ENCODE measurements at places on chromosomes 6 and 20.

DNA sequence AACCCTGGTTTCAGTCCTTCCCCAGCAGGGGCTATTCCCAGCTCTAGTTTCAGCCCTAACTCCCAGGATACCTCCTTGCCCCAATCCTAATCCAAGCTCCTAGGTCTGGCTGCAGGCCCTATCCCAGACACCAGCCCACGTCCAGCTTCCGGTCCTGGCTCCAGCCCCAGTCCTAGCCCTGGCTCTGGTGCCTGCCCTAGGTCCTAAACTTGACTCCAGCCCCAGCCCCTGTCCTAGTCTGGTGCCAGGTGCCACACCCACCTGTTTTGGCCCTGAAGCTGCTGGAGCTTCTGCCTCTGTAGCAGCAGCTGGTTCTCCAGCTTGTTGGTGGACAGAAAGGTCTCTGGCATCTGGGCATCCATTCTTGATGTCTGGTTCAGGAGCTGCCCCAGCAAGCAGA lies 28.1 kb downstream of the ANGPT4 start:
- no peak for DNase-seq

DNA sequence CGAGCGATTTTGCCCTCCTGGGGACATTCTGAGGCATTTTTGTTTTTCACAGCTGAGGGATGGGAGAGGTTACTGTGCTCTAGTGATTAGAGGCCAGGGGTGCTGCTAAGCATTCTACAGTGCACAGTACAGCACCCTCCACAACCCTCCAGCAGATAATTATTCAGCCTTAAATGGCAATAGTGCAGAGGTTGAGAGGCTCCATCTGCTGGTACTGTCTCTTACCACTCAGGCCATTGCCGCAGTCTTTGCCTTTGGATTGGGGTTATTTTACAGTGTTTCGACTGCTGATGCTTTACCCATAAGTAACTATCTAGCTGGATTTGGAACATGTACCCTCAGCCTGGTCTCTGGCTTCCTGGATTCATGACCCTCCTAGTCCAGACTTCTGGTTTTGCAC lies 705.3 kb downstream of the KIF16B start:
- no peak for DNase-seq

DNA sequence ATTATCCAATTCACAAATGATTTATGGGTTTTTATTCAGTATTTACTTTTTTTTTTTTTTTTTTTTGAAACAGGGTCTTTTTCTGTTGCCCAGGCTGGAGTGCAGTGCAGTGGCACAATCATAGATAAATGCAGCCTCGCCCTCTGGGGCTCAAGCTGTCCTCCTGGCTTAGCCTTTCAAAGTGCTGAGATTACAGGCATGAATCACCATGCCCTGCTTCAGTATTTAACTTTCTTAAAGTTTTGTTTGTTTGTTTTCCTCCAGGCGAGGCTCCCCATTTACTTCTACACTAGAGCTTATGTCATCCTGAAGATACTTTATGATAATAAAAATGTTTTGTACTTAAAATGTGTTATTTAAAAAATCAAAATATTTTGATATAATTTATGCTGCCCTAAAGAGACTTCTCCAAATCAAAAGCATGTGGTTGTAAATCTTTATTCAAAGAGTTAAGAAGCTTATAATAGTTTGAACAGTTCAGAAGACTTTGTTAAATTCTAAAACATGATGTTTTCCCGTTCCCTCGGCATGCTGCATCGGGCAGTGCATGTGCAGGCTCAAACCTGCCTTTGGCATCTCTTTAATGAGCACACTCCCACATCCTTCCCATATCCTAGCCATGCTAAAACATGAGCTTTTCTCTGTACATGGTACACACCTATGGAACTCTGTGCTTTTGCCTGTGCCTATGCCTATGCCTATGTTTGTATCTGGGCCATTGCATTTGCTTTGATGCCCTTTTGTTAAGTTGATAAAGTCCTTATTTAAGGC lies 11.0 kb downstream of the SMPDL3A start:
- DNase-seq, result no peak

GRCh38 chr6:142013287-142013686 lies 119.4 kb upstream of the GJE1 start:
- DNase-seq, result no peak

DNA sequence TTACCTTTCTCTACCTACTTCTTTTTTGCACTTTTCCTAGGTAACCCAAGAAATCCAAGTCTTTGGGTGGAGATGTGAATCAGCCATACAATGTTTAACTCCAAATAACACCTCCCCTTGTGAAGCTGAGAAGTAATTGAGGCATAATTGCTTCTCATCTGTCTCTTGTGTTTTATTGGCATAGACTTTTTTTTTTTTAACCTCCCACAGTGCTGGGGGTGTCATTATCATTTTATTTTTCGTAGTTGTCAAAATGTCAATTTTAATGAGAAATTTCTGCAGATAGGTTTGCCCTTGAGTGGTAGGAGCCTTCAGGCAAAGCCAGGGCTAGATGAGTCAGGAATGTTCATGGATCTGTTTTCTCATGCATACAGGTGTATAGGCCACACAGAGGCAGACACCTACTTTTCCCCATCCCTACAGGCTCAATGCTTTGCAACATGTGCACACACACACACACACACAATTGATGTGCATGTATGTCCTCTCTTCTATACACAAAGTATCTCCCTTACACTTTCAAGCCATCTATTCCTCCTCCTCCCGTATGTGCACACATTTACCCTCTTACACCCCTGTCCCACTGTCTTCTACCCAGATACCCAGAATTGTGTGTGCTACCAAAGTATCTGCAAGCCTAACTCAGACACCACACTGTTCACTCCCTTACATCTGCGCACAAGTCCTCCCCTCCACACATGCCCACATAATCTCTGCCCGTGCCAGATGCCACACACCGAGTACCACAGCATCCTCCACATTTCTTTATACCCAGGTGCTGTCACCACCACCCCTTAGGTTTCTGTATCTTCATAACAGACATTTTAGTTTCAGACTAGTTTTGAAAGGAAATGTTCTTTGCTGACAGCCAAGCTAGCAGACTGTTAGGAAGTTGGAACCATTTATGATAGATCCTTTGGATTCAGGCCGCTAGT lies 22.0 kb downstream of the RALY start:
- no peak for DNase-seq

GRCh38 chr20:61896058-61896961 lies 169.4 kb downstream of the TAF4 start:
- no peak for DNase-seq

DNA sequence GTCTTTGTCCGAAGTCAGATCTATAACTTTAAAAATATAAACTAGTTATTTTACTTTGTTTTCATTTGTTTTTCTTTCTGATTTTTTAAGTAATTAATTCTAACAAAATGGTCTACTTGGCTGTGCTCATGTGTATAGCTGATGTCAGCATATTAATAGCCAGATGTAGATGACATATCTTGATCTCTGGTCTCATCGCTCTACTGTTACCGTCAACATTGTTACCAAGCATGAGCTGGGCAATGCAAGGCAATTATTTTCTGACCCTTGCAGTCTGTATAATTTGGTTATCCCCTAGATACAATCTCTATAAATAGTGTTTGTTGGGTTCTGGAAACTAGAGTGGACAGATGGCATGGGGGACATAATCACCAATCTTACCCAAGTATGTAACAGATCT lies 151.6 kb upstream of the PTPRK start:
- DNase-seq, result no peak

GRCh38 chr20:63298731-63299312 lies 5.8 kb downstream of the COL20A1 start:
- no peak for DNase-seq

DNA sequence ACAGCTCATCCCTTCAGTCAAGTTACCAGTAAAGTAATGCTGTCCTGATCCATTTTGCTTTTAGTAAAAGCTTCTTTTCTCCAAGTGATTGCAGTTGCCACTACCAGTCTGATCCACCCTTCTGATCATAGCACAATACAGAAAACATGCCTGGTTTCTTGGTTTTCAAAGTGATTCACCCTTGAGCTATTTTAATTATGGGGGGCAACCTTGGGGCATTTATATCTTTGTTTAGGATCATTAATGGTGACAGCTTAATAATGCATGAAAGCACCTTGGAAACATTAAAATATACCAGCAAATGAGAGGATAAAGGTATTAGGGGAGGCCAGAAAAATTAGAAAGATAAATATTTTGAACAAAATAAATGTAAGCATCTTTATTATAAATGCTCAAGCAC lies 38.4 kb downstream of the LRRC1 start:
- no peak for DNase-seq

DNA sequence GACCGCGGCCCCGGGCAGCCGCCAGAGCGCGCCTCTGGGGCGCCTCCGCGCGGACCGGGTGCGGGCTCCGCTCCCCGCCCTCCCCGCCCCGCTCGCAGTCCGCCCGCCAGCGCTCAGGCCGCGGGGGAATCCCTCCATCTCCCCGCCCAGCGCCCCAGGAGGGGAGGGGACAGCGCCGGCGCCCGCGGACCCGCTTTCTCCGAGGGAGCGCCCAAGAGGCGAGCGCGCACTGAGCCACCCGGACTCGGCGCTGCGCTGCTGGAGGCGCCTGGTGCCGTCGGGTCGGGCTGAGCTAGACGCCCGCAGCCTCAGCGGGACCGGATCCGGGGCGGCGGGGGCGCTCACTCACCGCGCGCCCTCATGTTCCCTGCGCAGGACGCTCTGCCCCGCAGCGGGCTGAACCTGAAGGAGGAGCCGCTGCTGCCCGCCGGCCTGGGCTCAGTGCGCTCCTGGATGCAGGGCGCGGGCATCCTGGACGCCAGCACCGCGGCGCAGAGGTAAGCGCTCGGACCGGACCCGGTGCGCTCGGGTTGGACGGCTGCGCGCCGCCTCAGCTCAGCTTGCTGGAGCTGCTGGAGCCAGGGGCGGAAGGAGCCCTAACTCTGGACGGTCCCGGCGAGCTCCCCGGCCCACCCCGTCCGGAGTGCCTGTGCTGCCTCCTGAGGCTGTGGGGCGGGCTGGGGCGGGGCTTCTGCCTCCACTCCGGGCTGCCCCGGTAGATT lies 867 bp downstream of the EBF4 start:
- DNase-seq, result peak; percentile 35

- no peak for DNase-seq
Observed at GRCh38 chr20:38179846-38180245, 14.8 kb upstream of the TGM2 start.

DNA sequence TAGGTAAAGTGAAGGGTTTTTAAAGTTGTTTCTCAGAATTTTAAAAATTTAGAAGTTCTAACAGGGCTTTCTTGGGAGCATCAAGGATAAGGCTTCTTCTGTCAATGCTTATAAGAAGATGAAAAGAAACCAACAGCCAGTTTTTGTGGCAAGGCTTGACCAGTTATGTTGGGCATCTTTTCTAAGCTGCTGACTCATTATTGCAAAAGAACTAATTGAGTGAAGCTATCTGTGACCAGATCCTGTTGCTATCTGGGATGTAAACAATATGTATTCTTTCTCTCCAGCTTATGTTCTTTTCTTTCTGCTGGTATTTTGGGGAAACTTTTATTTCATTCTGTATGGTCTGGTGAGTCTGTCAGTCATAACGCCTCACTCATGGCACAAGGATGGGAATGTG lies 643.8 kb downstream of the HDGFL1 start:
- DNase-seq, result no peak

DNA sequence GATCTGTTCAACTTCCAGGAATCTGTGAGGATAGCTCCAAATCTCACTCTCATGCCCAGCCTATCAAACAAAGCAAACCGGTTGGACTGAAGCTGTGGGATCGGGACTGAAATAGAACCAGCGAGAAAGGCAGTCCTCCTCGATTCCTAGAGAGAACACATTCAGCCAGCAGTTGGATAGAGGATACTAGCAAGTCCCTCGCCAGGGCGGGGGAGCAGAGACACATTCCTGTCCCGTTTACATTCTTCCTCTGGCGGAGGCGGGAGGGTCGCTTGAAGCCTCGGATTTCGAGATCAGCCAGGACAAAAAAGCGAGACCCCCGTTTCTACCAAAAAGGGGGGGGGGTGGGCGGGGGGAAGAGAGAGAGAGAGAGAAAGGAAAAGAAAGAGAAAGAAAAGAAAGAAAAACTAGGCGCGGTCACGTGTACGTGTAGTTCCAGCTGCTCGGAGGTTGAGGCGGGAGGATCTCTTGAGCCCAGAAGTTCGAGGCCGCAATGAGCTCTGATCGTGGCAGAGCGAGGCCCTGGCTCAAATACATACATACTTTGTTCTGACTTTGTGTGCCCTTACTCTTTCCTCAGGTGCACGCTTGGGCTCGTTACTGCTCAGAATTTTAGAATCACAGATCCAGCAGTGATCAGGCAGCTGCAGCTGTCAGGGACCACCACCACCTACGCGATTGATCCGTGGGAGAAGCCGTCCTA lies 19.5 kb downstream of the ZNF311 start:
- no peak for DNase-seq

DNA sequence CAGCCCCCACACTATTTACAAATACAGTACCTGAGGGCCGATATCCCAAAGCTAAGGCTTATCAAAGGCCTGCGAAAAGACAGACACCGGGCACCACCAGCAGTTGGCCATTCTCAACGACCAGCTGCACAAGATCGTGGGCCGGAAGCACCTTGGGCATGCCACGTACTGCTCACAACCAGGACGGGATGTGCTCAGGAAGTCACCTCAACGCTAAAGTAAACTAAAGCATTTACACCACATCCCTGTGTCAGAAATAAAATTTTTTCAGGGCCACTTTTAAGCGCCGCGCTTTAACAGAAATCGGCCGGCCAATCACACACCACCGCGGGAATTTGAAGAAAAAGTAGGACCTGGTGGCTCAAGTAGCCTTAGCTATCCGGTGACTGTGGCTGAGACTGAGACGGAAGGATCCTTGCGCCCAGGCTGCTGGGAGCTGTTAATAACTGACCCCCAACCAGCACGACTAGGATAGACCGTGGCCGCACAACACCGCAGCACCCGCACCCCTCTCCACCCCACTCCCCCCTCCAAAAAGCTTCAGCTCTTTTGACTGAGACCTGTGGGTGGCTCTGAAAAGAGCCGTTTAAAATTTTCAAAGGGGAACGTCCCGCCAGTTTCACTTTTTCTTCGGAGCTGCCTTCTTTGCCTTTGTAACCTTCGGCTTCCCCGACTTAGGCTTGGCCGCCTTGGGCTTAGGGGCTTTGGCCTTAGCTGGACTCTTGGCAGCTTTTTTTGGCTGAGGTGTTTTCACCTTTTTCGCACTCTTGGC lies 131.2 kb upstream of the BTN3A2 start:
- DNase-seq, result peak; percentile 46

GRCh38 chr6:15776458-15776980 lies 113.7 kb upstream of the DTNBP1 start:
- no peak for DNase-seq

DNA sequence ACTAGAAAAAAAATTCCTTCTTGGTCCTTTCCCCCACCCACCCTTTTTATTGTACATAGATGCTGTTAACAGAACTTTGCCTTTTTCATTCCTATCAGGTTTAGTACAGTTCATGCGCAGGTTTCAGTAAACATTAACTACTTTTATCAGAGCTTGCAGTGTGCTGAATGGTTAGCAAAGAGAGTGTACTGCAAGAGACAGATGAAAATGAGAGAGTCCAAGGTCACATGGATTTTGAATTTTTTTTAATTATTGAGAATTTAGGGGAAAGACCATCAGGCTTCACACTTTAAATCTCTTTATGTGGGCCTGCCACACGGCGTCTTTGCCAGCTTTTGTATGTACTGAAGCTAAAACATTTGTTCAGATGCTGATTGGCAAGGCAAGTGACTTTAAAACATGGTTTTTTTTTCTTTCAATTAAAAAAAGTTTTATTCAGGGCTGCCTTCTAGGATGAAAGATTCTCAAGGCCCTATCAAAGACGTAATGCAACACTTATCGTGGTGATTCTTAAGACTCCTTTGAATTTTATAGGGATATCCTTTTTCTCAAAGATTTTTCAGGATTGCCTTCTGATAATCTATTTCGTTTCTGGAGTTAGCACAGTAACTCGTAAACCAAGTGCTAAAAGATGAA lies 32.2 kb downstream of the RREB1 start:
- DNase-seq, result no peak

- DNase-seq, result no peak
Observed at GRCh38 chr6:10205120-10205519, 209.8 kb downstream of the TFAP2A start.
